Immature natural killer cell (primary cell): ENCODE measurements at places on chromosomes 1 and 21.

DNA sequence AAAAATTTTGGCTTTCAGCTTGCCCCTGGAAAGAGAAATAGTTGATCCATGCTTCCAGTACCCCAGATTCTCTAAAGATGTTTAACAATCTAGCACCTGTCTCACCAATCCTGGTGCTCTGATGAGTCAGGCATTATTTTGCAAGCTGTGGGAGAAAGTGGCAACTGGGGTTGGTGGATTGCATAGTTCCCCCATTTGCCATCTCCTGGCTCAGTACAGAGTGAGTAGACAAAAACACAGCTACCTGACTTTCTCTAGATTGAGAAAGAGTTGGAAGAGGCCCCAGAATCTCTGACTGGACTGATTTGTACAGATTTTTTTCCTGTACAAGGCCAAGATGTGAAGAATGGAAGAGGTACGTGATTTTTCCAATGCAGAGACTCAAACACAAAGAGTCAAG lies 75.1 kb upstream of the NEGR1 start:
- no peaks in the 10 kb centered on the region for H3K27me3 ChIP-seq
- DNase-seq, result no peak
- H3K27ac ChIP-seq, result no peak overlapping the region
- no peaks in the 10 kb centered on the region for H3K36me3 ChIP-seq
- H3K4me3 ChIP-seq, result no peak overlapping the region
- no peaks in the 10 kb centered on the region for H3K4me1 ChIP-seq

DNA sequence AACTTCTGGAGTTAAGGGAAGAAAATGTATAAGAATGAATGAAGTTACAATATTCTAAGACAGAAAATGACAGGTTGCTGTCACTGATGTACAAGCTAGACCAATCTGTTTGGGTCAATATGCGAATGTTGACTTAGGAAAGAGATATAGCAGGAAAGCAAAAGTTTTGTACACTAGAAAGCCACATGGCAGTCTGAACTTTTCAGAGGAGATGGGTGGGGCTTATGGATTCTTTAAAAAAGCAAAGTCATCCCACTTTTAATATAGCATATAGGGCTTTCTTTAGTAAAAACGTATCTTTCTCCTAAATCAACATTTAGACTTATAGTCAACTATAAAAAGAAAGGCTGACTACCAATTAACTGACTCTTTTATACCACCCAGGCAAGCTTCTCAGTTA lies 381.2 kb downstream of the PTPRC start:
- peaks cover 7% of the 10 kb centered on the region for H3K4me1 ChIP-seq
- peaks cover 2% of the 10 kb centered on the region for H3K27me3 ChIP-seq
- no peak overlapping the region for H3K27ac ChIP-seq
- no peak for DNase-seq

GRCh38 chr1:59141267-59141863 lies 155.5 kb upstream of the FGGY start:
- peaks cover 2% of the 10 kb centered on the region for H3K27me3 ChIP-seq
- H3K4me1 ChIP-seq, result peaks cover 11% of the 10 kb centered on the region
- H3K36me3 ChIP-seq, result no peaks in the 10 kb centered on the region
- DNase-seq, result no peak
- no peak overlapping the region for H3K4me3 ChIP-seq
- no peak overlapping the region for H3K27ac ChIP-seq

- no peak for DNase-seq
- no peak overlapping the region for H3K4me3 ChIP-seq
- H3K4me1 ChIP-seq, result peaks cover 32% of the 10 kb centered on the region
Measured at GRCh38 chr21:34152500-34152899, 79.1 kb downstream of the MRPS6 start.

DNA sequence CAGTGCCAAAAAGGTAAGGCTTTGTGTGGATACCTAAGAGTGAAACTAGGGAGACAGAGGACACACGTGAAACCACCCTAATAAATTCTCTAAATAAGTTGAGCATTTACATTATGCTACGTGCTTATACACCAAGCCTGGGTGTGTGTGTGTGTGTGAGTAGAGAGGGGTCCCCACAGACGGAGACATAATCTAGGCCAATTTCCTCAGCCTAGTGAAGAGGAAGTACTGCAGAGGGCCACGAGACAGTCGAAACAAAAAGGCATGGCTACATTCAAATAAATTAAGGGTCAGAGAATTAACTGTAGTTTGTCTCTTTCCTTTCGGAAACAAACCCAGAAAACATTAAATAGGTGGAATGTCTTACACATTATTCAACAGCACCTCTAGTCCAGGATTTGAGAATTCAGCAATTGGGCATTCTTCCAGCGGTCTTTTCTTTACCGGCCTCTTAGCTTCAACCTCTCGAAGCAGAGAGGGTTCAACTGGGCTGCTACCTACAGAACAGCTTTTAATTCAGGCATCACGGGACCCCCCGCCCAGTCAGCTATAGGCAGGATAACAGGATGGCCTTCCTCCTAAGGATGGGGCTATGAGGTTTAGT lies 75.0 kb downstream of the DESI2 start:
- H3K27ac ChIP-seq, result no peak overlapping the region
- H3K4me3 ChIP-seq, result peak overlapping the region; percentile 54
- peaks cover 14% of the 10 kb centered on the region for H3K4me1 ChIP-seq
- no peaks in the 10 kb centered on the region for H3K36me3 ChIP-seq

GRCh38 chr1:57133686-57134085 lies 167.9 kb upstream of the C8B start:
- H3K27ac ChIP-seq, result no peak overlapping the region
- no peaks in the 10 kb centered on the region for H3K4me1 ChIP-seq
- no peak for DNase-seq

- H3K4me3 ChIP-seq, result no peak overlapping the region
- H3K4me1 ChIP-seq, result no peaks in the 10 kb centered on the region
- DNase-seq, result no peak
- no peak overlapping the region for H3K27ac ChIP-seq
- H3K27me3 ChIP-seq, result no peaks in the 10 kb centered on the region
Measured at GRCh38 chr1:27166929-27167328, 12.0 kb upstream of the SLC9A1 start.

DNA sequence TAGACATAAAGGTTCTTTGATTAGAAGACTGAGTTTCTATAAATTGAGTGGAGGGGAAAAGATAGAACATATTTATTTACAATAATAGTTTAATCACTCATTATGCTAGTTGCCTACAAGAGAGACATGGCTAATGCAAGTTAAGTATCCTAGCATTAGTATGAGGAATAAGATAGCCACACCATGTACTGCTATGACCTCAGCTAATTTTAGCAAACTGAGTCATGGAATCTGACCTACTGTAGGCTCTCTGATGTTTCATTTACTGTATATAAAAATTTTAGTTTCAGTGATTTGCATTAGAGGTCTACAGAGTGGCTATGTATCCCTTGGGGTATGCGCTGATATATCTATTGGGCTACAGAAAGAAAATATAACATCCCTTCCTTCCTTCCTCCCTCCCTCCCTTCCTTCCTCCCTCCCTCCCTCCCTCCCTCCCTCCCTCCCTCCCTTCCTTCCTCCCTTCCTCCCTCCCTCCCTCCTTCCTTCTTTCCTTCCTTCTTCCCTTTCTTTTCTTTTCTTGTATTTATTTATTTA lies 5.8 kb downstream of the AGL start:
- no peak for DNase-seq
- no peaks in the 10 kb centered on the region for H3K27me3 ChIP-seq
- H3K4me3 ChIP-seq, result no peak overlapping the region
- peaks cover 7% of the 10 kb centered on the region for H3K36me3 ChIP-seq

DNA sequence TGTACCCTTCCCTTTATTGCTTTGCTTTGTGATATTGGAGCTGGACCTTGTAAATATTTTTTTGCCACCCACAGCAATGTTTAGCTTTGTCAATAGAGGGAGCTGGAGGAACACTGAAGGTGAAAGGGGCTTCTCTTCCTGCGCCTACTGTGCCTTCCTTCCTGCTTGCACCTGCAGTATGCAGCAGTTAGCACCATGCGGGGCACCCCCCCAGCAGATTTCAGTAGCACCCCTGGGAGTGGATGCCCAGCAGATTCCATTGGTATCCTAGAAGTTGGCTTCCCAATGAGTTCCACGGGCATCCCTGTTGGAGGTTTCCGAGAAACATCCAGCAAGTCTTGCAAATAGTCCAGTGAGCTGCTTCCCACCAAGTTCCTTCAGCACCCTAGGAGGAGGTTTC lies 25.6 kb downstream of the S100A10 start:
- peak; percentile 63 for DNase-seq
- no peaks in the 10 kb centered on the region for H3K4me1 ChIP-seq
- peaks cover 2% of the 10 kb centered on the region for H3K27me3 ChIP-seq
- no peaks in the 10 kb centered on the region for H3K36me3 ChIP-seq
- no peak overlapping the region for H3K4me3 ChIP-seq

DNA sequence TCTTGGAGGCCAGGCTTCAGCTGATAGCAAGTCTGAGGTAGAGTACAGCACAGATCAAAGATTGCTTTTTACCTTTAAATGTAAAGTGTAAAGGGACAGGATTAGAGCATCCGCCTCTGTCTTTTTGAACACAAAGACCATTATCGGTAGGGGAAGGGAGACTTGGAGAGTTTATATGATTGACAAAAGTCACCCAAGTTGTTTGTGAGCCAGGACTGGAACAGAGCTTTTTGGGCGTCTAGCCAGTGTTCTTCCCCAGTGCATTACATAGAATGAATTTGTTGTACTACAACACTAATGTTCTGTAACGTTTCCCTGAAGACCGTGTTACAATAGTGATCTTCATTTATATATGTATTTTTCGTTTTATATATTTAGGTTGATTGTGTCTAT lies 9.3 kb upstream of the PIGC start:
- no peak for DNase-seq
- H3K27me3 ChIP-seq, result peaks cover 1% of the 10 kb centered on the region
- H3K4me1 ChIP-seq, result no peaks in the 10 kb centered on the region
- H3K36me3 ChIP-seq, result no peaks in the 10 kb centered on the region
- H3K27ac ChIP-seq, result no peak overlapping the region

DNA sequence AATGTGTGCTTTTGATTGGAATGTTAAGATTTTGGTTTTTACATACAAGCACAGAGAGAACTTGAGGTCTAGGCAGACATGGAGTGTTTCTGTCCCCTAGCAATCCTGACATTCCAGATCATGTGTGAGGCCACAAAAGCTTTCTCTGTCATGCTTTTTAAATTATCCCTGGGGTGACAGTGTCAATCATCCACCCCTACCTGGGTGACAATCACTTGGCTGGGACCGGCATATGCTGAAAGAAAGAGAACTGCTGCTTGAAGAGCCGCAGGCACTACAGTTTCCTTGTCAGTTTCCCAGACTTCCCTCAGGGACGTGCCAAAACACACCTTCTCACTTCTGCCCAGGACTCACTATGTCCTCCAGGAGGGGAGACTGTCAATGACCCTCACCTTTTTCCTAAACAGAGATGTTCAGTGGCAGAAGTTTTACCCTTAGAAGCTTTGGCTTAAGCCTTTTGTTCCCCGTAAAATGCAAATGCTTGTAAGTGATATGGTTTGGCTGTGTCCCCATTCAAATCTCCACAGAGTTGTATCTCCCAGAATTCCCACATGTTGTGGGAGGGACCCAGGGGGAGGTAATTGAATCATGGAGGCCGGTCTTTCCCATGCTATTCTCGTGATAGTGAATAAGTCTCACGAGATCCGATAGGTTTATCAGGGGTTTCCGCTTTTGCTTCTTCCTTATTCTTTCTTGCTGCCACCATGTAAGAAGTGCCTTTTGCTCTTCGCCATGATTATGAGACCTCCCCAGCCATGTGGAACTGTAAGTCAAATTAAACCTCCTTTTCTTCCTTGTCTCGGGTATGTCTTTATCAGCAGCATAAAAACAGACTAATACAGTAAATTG lies 217.4 kb downstream of the FGGY start:
- no peaks in the 10 kb centered on the region for H3K27me3 ChIP-seq
- H3K4me1 ChIP-seq, result no peaks in the 10 kb centered on the region
- H3K27ac ChIP-seq, result no peak overlapping the region
- H3K36me3 ChIP-seq, result peaks cover 30% of the 10 kb centered on the region
- DNase-seq, result no peak

DNA sequence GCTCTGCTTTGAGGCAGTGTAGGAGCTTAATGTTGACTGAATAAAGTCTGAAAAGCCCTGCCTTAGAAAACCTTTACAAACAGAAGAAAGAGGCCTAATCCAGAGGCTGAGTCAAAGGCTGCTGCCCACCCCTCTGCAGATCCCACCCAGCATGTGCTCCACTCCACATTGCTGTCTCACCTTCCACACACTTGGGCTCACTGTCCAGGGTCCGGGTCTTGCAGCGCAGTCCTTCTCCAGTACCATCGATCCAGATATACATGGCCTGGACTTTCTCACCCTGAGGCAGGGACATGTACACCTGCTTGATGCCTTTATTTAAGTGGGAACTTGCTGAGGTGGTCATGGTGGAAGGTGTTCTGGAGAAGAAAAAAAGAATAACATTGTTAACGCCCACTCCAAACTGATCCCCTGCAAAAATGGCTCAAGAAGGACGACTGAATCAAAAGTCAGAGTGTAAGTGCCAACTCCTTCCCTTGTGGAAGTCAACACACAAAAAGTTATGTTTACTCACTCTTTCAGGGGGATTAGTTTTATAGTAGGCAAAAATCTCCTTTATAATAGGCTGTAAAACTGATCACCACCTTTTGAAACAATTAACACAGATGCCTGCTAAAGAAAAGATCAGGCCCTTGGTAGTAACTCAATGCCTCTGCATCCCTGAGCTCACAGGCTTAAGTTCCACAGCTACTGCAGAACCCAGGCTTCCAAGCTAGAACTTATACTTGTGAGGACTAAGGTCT lies 3.0 kb downstream of the GLUL start:
- peaks cover 37% of the 10 kb centered on the region for H3K4me1 ChIP-seq
- peaks cover 14% of the 10 kb centered on the region for H3K36me3 ChIP-seq
- H3K27ac ChIP-seq, result peak overlapping the region; percentile 73
- H3K4me3 ChIP-seq, result peak overlapping the region; percentile 40
- no peak for DNase-seq

- no peak within 1 kb of the TSS for H3K27ac ChIP-seq
- H3K27me3 ChIP-seq, result no peaks in the 10 kb centered on the region
- no peaks in the 10 kb centered on the region for H3K4me1 ChIP-seq
- H3K36me3 ChIP-seq, result no peaks in the 10 kb centered on the region
- no peak for DNase-seq
Measured at GRCh38 chr1:160366731-160367515, at the start of gene NHLH1. NHLH1 (plus strand) TSS chr1:160367071; CDS start chr1:160370732, 3,661 bp downstream.

- H3K27ac ChIP-seq, result peak overlapping the region; percentile 96
- peaks cover 85% of the 10 kb centered on the region for H3K4me1 ChIP-seq
- H3K27me3 ChIP-seq, result peaks cover 9% of the 10 kb centered on the region
- H3K36me3 ChIP-seq, result peaks cover 49% of the 10 kb centered on the region
- no peak for DNase-seq
- H3K4me3 ChIP-seq, result peak overlapping the region; percentile 95
Measured at GRCh38 chr1:159804924-159805323, 2.8 kb downstream of the FCRL6 start.

DNA sequence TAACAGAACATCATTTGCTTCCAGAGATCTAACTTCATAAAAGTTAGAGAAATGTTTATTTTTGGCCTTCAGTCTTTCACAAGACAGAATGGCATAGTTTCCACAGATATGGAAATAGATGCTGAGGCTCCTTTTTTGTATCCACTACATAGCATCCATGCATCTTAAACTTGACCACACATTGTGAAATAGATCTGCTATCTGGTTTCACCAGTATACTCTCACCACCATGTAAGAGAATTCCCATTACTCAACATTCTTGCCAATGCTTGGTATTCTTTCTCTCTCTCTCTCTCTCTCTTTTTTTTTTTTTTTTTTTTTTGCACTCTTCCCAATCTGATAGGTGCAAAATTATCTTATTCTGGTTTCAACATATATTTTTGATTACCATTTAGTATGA lies 52.1 kb upstream of the PRMT6 start:
- no peaks in the 10 kb centered on the region for H3K36me3 ChIP-seq
- no peak overlapping the region for H3K27ac ChIP-seq
- no peaks in the 10 kb centered on the region for H3K27me3 ChIP-seq
- no peak for DNase-seq
- no peaks in the 10 kb centered on the region for H3K4me1 ChIP-seq
